ENCODE measurements at places on chromosomes 5 and 9. TPM values are rescaled to one million over a fixed set of nuclear protein-coding genes. Genes with fewer than 3 reads are reported as not detected.

The STK10 gene
- 4.6 TPM for total RNA-seq

The ACSL6 gene
- 0.23 TPM for total RNA-seq

The FAM153A gene
- total RNA-seq, result 50.2 TPM

The DNAJC25 gene
- total RNA-seq, result 11.7 TPM

The SARDH gene
- 6.7 TPM for total RNA-seq

The MLLT3 gene
- 22.0 TPM for total RNA-seq

GRCh38 chr9:3887221-3887653 lies 361.4 kb upstream of the RFX3 start:
- no peaks in the 10 kb centered on the region for H3K36me3 ChIP-seq
- H3K4me1 ChIP-seq, result no peaks in the 10 kb centered on the region
- H3K27ac ChIP-seq, result no peak overlapping the region
- no peak overlapping the region for H3K4me3 ChIP-seq

GRCh38 chr9:122207096-122207495 lies 21.7 kb downstream of the LHX6 start:
- DNase-seq, result no peak
- H3K4me1 ChIP-seq, result no peaks in the 10 kb centered on the region
- H3K27me3 ChIP-seq, result no peaks in the 10 kb centered on the region
- H3K27ac ChIP-seq, result no peak overlapping the region

DNA sequence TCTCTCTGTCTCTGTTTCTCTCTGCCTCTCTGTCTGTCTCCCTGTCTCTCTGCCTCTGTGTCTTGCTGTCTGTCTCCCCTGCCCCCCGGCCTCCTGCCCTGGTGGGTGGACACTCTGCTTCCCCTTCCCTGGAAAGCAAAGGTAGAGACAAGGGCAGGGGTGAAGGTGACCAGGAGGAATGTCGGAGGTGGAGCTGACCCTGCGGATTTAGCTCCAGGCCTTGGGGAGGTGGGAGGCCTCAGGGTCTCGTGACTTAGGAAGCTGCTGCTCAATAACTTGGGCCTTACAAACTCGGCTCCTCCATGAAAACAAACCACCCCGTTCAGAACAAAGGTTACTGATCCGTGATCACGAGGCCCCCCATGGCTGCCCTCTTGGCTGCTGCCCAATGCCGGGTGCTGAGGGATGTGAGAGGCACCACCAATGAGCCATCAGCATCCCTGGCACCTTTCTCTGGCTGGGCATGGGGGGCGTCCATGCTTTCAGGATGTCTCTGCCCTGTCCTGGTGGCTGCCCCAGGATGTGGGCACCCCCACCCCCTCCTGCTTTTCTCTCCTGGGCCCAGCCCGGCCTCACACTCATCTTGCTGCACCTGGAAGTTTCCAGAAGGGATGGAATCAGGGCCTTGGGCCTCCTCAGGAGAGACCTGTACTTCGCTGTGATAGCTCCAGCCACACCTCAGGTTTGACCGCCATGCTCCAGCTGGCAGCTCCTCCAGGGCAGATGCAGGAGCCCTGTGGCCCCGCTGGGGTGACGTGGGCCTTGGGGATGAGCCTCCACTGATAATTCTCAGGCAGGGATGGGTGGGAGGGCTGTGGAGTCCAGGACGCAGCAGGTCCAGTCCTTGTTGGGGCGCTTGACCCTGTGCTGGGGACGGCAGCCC lies 14.8 kb upstream of the SLC6A19 start:
- H3K27ac ChIP-seq, result no peak overlapping the region
- H3K27me3 ChIP-seq, result peaks cover 3% of the 10 kb centered on the region
- no peak overlapping the region for H3K4me3 ChIP-seq
- H3K4me1 ChIP-seq, result no peaks in the 10 kb centered on the region

Measured in prostate gland (tissue), 2 donors.